ENCODE measurements at places on chromosomes 1 and 21.

GRCh38 chr21:34181431-34182039, 108.2 kb downstream of the MRPS6 start:
- DNase-seq, result no peak

- DNase-seq, result no peak
Observed at GRCh38 chr1:163029901-163030300, 39.3 kb upstream of the RGS4 start.

DNA sequence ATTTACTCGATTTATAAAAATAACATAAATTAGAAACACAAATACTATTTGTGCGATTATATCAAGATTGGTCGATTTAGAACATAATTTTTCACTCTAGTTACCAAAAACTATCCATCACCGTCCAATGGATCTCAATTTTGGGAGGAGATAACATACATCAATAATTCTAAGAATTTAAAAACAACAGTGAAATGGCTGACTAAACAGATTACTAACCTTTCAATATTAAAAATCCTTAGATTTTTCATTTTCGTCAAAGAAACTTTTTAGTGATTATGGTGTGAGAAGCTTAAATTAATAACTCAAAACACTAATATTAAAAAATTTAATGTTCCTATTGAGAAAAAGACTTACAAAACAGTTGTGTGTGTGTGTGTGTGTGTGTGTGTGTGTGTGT, 75.1 kb upstream of the RBM34 start:
- no peak for DNase-seq

DNA sequence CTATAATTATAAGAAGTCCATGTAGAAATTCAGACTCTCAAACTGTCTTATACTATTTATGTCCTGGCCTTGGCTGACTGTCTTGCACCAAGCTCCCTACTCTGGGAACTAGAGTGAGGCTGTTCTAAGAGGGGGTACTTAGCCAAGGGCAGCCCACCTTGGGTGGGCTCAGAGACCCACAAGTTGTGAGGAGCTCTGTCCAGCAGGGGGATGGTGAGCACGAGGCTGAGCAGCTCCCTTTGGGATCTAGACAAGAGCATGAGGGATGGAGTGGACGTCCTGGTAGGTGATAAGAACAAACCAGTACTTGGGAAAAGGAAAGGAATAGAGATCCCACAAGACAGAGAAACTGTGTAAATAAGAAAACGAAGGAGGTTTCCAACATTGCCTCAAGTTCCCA, 127.1 kb upstream of the SLC44A3 start:
- no peak for DNase-seq

DNA sequence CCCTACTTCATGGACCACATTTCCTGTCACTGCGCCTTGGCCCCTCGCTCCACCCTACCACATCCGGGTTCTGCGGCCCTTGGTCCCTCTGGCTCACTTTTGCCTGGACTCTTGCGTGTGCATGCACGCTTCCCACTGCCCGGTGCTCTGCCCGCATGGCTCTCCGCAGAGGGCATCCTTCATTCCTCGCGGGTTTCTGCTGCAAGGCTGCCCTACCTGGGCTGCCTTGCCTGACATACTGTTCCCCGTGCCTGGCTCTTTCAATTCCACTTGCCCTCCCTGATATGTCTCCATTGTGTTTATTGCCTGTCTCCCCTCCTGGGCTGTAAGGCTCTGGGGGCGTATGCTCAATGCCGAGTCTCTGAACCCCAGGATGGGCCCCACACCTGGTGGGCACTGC, 26.4 kb downstream of the MX2 start:
- no peak for DNase-seq

DNA sequence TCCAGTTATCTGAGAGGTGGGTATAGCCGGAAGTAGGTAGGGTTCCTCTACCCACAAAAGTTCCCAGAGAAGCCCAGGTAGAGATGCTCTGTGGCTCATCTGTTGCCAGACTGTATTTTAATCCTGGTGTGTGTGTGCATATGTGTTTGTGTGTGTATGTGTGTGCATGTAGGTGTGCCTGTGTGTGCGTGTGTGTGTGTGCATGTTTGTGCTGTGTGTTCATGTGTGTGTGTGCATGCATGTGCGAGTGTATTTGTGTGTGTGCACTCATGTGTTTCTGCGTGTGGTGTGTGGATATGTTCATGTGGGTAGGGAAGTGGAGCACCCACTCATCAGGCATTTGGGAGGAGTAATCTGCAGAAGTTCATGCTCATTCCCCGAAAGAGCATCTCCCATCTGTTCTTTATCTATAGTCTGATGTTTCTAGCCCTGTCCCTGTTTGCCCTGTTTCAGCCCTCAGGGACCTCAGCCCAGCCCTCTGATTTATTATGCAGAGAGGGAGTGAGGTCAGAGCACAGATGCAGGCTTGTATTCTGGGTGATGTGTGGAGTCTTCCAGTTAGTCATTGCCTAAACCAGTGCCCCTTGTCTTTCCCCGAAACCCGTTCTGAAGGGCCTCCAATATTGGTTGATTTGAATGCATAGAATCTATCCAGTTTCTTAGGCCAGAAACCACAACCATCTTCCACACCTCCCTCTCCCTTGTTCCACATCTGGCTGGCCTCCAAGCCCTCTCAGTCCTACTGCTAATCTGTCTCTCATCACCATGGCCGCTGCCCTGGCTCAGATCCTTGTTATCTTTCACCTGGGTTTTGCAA, 69.1 kb downstream of the DISC1 start:
- DNase-seq, result no peak

DNA sequence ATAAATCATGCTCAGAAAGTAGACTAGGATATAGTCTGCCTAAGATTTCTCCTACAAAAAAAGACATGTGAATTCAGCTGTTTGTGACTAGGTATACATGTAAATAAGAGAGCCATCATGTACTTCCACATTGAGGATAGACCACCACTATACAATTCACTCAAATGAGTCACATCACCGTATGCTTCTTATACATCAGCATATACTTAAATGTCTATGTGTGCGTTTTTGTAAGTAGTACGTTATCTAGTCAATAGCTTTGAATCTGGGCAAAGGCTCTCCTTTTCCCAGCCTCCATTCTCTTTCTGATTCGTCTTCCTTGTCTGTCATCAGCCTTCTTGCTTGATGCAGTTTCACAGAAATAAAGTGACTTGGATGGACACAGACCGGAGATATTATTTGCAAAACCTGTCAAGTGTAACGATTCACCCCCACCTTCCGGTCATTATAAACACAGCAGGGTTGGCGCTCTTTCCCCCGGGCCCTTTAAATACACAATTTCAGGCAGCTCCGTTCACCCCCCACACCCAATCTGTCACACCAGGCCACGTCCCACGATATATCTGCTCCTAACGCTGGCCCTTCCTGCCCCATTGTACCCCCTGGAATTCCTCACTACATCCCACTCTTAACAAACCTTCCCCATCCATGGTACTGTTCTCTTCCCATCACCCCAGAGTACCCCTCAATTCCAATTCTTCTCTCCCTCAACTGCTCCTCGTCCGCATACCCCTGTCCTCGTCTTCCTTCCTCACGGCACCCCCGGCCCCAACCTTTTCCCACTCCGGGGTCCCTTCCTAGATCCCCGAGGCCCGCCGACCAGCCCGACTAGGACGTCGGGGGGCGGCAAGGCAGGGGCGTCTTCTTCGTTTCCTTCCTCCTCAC, 636 bp downstream of the VAMP4 start:
- no peak for DNase-seq

- DNase-seq, result no peak
Observed at GRCh38 chr1:964691-965525, 1.4 kb upstream of the PLEKHN1 start.

- no peak for DNase-seq
Observed at GRCh38 chr1:158180741-158181576, at the start of gene CD1D. Gene CD1D, plus strand, starts transcription at chr1:158180895. Its CDS starts 207 bp downstream, at chr1:158181102.

DNA sequence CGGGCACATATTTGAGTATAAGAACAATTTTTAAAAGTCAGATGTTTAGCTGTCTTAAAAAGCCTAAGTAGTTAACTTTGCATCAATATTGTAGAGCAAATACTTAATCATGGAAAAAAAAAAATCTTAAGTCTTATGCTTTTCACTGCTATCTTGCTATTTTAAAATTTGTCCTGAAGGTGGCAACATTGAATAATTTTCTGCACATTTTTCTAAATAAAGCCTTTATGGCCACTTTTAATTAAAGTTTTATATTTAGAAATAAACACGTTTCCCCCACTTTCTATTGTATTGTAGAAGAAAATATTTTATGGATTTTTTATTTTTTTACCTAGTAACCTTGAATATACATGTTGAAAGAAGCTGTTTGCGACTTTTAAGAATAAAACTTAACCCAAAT, 198.8 kb downstream of the AMY1C start:
- no peak for DNase-seq

All from esophagus squamous epithelium (tissue), 5 donors.